ENCODE measurements at places on chromosomes 4 and X.

- DNase-seq, result no peak
These were observed 4.0 kb upstream of the SH3D19 start for GRCh38 chr4:151329217-151330007.

GRCh38 chr4:87838890-87839591, 6.3 kb downstream of the MEPE start:
- DNase-seq, result no peak

GRCh38 chr4:62410371-62411003, 1210.4 kb downstream of the ADGRL3 start:
- no peak for DNase-seq

DNA sequence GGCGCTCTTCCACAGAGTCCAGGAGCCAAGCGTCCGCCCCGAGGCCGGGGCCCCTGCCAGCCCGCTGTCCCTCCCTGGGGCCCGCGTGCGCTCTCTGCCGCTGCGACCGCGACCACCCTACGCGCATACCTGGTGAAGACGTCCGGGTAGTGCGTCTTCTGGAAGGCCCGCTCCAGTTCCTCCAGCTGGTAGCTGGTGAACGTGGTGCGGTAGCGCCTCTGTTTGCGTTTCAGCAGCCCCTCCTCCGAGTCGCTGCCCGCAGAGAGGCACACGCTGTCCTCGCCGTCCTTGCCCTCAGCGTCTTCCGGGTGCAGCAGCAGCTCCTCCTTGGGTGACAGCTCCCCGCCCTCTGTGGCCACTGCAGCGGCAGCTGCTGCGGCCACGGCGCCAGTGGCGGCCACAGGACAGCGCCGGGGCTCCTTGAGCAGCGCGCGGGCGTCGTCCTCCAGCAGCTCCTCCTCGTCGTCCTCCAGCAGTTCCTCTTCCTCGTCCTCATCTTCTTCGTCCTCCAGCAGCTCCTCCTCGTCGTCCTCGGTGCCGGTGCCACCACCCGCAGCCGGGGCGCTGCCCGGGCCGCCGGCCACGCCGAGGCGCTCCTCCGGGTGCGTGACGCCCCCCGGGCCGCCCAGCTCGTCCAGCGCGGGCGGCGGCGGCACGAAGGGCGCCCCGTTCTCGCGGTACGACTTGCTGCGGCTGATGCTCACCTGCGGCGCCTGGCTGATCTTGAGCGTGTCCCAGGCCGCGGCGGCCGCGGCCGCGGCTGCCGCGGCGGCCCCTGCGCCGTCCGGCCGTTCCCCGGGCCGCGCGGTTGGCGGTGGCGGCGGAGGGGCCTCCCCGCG, 2.8 kb downstream of the ARX start:
- DNase-seq, result no peak

DNA sequence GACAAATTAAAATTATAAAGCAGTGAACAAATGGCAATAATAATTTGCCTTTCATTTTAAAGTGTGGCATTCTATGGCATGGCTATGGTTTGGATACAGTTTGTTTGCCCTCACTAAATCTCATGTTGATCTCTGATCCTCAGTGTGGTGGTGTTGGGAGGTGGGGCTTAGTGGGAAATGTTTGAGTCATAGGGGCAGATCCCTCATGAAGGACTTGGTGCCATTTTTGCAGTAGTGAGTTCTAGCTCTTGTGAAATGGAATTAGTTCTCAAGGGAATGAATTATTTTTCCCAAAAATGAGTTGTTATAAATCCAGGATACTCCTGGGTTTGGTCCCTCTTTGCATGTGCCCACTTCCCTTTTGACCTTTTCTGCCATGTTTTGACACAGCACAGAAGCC, 181.4 kb downstream of the AMELX start:
- no peak for DNase-seq

- no peak for DNase-seq
These were observed 27.1 kb upstream of the NSUN7 start for GRCh38 chr4:40722576-40723161.

DNA sequence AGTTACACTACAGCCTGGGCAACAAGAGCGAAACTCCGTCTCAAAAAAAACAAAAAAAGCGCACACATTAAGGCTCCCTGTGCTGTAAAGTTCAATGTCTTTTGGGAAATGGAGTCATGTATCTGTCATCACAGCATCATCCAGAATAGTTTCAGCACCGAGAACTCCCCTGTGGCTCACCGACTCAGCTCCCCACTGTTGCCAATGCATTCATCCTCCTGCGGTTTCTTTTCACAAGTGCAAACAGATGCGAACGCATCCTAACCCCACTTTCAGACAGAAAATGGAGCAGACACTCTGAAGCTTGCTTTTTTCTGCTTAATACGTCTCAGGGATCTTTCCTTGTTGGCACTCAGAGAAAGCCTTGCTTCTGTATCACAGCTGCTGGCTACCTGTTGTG, 13.8 kb upstream of the SH3TC1 start:
- DNase-seq, result no peak
